ENCODE measurements at places on chromosomes 6 and 20.

DNA sequence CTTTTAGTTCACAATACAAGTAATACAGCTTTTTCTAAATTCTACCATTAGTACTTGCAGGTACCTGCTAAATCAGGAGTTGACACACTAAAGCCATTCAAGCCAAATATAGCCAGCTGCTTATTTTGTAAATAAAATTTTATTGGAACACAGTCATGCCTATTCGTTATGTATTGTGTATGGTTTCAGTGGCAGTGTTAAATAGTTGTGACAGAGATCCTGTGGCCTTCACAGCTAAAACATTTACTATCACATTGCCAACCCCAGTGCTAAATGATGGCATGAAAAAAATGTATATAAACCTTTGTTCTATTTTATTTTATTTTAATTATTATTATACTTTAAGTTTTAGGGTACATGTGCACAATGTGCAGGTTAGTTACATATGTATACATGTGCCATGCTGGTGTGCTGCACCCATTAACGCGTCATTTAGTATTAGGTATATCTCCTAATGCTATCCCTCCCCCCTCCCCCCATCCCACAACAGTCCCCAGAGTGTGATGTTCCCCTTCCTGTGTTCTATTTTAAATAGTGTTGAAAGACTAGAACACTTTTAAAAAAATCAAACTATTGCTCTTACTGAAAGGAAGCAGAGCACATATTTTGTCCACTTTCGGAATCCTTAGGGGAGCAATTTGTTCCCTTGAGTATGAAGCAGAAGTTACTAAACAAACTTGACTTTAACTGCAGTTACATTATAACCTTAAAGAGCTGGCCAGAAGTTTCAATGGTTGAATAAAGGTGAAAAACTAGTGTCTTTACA is 115.7 kb downstream of the PRIM2 start:
- DNase-seq: no peak

- no peak for DNase-seq
Observed at GRCh38 chr6:156719395-156719719, 57.8 kb upstream of the ARID1B start.

DNA sequence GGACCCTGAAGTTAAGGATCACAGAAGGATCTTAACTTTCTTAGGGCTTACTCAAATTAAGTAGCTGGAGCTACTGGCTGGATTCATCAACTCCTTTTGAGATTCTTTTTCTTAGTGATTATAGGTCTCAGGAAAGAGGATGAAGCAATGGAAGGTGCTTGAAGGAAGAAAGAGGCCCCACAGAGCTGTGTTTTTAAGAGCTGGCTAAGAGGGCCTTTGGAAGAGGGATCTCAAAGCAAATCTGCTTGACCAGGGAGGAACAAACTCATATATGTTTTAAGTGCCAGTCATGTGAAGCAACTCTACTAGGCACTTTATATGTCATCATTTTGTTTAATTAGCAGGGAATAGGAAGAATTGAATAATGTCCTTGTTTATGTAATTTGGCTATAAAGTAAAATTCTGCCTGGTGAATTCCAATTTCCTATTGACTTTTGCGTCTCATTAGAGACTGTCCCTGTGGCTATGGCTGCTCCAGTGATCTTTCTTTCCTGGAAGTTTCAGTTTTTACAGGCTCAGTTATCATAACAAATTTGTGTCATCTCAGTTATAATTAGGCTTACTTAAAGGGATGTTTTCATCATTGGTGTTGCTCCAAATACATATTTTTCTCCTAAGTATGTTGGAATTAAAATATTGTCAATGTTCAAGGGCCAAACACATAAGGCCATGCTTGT is 222.8 kb upstream of the CITED2 start:
- no peak for DNase-seq

DNA sequence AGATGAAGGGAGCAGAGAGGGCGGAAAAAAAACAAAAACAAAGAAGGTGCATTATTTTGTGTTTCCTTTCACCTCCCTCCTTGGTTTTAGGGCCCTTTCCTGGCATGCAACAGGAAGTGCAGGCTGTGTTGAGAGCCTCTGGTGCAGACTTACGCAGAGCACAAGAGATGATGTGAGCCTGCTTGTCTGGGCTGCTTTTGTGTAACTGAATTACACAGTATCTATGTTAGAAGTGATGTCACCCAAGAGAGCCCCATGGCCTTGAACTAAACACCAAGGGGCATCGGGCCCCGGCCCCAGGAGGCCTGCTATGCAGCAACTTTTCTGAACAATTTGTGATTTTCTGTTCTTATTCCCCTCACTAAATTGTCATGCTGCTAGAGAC is 25.5 kb downstream of the GNAS start:
- no peak for DNase-seq

- DNase-seq: no peak
Observed at GRCh38 chr20:53930651-53931504, 139.5 kb downstream of the BCAS1 start.

- no peak for DNase-seq
Observed at GRCh38 chr6:22512686-22513427, 56.5 kb upstream of the HDGFL1 start.

DNA sequence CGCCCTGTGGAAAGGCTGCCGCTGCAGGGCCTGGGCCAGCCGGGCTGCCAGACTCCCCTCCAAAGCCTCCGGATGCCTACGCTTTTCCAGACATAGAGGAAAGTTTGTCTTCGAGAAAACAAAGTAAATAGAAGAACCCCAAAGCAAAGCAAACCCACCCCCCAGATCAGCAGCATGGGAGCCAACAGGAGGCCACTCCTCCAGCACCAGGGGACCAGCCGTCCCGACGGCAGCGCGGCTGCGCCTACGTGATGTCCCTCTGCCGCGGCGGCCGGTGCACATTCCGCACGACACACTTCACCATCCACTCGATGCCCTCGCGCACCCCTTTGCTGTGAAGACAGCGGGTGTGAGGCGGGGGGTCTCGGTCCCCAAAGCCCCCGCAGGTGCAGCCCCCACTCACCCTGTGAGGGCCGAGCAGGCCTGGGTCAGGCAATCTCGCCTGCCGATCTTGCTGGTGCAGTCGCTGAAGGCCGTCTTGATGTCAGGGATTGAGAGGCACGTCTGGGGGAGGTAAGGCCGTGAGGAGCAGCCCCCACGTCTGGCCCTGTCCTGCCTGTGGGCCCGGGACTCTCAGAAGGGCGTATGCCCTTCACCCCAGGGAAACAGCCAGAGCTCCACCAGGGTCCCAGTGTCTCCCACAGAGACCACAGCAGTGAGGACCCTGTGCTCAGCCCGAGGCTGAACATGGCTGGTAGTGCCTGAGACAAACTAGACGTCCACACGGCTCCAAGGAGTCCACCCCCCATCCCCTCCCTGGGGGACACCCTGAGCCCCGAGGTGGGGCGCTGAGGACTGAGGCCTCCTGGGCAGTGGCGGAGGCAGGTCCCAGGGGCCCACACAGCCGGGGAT is 4.0 kb downstream of the TNFRSF6B start:
- no peak for DNase-seq

GRCh38 chr6:135006386-135006914 is 48.2 kb downstream of the HBS1L start:
- no peak for DNase-seq

- DNase-seq: no peak
Observed at GRCh38 chr6:74741646-74742045, 464.2 kb downstream of the COL12A1 start.

DNA sequence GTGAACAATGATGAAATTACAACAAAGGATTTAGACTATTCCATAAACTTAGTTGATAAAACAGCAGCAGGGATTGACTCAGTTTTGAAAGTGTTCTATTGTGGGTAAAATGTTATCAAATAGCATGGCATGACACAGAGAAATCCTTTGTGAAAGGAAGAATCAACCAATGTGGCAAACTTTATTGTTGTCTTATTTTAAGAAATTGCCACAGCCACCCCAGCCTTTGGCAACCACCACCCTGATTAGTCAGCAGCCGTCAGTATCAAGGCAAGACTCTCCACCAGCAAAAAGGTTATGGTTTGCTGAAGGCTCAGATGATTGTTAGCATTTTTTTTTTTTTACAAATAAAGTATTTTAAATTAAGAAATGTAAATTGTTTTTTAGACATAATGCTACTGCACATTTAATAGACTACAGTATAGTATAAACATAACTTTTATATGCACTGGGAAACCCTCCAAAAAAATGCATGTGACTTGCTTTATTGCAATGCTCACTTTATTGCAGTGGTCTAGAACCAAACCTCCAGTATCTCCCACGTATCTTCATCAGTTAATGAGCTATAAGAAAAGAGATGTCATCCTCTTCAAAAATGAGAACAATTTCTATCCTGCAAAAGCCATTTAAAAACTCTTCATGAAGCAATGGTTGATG is 162.7 kb downstream of the SOBP start:
- no peak for DNase-seq

DNA sequence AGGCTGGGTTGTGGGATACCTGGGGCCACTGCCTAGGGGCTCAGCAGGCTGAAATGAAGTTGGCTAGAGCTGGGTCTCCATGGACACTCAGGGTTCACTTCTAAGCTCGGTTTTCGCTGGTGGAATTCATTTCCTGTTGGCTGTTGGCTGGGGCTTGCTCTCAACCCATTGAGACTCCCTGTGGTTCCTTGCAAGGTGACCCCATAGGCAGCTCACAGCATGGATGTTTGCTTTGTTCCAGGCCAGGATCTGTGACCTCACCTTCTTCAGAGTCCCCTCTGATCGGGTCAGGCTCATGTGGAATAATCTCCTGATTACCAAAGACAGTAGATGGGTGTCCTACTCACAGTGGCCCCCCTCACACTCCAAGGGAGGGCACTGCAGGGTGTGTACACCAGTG is 229.3 kb downstream of the QKI start:
- no peak for DNase-seq

GRCh38 chr20:8152183-8152582 is 20.1 kb downstream of the PLCB1 start:
- no peak for DNase-seq

- DNase-seq: no peak
Observed at GRCh38 chr6:15247500-15248450, 1.9 kb downstream of the JARID2 start.

DNA sequence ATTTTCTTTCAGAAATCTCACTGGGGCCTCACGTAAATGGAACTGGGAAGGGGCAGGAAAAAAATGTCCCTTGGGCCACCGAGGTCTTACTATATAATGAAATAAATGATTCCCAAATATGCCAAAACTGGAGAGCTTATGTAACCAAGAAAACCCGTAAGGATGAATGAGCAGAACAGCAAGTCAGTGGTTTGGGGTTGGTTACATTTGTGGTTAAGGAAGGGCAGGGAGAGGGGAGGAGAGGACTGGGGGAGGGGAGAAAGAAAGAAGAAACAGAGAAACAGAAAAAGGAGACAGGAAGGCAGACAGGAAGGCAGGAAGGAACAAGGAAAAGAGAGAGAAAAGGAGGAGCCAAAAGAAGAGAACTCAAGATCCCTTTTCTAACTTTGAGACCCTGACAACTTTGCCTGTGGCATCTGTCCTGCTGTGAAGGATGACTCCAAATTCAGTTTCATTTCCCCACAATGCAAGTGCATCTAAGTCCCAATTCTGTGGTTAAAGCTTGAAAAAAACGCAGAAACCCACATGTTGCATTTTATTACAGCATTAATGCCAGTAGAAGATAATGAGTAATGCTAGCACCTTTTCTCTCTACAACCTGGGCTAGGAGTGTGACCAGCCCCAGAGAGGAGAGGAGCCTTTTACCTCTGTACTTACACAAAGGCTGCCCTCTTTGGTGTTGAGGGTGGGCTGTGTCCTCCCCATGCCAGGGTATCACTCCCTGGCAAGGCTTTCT is 10.8 kb upstream of the ARMC2 start:
- no peak for DNase-seq

DNA sequence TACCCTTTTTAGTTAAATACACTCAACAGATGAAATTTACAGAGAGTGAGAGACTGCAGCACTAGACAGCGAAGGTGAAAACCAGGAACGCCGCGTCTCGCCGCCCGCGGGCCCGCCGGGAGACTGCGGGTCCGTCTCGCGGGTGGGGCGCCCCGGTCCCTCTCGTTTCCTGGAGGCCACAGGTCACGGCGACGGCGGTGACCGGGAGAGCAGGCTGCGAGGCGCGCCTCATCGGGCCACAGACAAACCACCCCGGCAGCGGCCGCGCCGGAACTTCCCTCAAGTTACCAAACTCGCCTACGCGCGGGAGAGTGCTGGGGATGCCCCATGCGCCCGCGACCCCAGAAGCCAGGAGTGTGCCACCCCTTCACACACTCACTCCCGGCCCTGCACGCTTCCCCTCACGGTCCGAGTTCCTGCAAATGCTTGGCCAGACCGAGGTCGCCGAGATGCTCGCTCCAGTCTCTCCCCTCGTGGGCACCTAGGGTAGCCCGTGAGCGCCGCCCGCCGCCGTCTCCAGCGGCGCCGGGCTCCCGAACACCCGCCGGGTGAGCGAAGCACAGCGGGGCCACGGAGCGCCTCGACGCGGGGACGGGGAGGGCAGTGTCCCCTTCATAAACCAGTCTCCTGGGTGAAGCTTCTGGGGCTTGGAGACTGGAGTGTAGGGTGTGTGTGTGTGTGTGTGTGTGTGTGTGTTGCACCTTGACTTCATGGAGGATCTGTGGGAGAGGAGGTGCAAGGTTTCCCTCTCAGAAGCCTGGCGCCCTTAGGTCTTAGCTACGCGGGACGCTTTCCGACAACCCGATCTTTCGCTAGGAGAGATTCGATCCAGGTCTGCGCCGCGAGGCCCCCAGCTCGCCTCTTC is 1.4 kb downstream of the BACH2 start:
- DNase-seq: no peak

- no peak for DNase-seq
Observed at GRCh38 chr20:51968151-51968550, 165.8 kb upstream of the SALL4 start.

DNA sequence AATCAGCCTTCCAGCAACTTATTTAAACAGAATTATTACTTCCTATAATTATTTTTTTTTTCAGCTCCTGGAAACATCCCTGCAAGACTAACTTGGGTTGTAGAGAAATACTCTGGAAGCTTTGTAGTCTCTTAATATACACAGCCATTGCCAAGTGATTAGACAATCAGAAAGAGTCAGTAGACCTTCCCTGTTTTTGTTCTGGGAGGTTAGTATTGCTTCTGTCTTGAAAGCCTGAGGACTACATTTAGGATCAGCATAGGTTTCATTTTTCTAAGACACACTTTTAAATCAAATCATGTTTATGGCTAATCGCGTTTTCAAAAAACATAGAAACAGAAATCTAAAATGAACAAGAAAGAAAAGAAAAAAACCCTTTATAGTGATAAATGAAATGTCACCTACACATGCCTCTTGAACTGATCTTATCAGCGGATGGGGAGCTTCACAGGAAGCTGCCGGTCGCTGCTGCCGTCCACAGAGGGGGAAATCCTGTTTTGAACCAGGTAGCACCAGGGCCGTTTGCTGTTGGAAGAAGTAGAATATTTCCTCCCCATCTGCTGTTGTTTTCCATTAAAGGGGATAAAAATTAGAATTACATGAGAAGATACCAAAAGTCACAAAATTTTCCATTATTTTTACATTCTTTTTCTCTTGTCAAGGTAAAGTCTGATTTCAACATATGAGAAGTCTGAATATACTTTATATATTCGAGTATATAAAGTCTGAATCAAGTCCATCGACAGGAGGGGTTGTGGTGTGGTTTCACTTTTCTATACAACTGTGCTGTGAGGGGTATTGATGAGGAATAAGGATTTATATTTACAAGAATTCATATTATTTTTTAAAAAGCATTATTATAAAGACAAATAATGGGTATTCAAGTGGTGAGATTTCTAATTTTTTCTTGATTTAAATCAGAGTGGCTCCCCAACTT is 94.6 kb downstream of the ARMC2 start:
- no peak for DNase-seq

- no peak for DNase-seq
Observed at GRCh38 chr6:3196770-3197169, 30.7 kb downstream of the TUBB2B start.

GRCh38 chr6:121437851-121438651 is 2.6 kb downstream of the GJA1 start:
- no peak for DNase-seq

GRCh38 chr20:64196847-64197306 is 32.6 kb downstream of the MYT1 start:
- no peak for DNase-seq
